ENCODE measurements at places on chromosomes 13 and 19.

DNA sequence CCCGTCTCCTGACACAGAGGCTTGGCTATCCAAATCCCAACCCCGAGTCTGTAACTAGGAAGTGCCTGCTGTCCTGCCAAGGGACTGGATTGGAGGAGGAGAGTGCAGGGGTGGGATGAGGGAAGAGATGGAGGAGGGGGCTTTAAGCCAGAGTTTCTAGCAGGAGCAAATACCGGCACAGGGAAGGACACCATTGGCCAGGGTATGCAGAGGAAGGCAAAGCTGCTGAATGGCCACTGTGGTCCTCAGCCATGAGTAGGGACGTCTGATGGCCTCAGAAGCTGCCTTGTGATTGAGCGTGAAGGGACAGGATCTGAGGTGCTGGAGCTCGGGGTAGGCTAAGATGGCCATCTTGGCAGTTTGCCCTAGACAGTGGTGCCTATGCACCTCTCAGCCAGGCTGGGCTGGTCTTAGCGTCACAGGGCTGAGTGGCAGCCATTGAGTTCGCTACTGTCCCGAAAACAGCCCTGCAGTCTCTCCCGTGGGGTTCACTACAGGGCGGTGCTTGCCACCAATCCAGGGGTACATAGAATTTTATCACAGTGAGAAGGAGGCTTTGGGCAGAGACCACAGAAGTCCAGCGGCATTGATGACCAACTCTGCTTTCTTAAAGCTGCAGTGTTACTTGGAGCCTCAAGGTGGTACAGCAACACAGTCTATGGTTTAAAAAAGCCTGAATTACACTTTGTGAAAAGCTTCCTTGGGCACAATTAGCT is 61.8 kb downstream of the AKAP11 start:
- DNase-seq = peak; percentile 48

DNA sequence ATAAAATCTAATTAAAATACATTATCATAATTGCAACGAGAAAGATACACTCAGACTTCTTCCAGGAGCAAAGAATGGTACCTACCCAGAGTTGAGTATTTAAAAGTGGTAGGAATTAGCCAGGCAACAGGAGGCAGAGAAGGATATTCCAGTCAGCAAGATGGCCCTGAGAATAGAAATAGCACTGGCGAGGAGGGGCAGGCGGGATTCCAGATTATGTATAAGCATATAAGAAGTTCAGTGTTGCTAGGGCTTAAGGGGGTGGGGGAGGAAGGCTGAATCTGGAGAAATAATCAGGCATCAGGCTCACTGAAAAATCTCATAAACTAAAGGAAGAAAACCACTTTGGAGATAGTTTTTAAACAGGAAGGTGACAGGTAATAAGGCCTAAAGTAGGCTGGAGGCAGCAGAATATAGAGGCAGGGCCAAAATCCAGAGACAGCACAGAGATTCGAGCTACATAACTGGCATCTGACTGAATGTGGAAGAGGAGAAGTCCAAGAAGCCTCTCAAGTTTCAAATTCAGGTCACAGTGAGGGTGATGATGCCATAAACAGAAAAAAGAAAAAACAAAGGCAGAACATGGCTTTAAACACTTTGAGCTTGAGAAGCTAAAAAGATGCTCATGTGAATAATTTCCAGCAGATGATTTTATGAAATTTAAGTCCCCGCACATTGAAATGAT is 7.5 kb downstream of the KPNA3 start:
- DNase-seq = no peak

DNA sequence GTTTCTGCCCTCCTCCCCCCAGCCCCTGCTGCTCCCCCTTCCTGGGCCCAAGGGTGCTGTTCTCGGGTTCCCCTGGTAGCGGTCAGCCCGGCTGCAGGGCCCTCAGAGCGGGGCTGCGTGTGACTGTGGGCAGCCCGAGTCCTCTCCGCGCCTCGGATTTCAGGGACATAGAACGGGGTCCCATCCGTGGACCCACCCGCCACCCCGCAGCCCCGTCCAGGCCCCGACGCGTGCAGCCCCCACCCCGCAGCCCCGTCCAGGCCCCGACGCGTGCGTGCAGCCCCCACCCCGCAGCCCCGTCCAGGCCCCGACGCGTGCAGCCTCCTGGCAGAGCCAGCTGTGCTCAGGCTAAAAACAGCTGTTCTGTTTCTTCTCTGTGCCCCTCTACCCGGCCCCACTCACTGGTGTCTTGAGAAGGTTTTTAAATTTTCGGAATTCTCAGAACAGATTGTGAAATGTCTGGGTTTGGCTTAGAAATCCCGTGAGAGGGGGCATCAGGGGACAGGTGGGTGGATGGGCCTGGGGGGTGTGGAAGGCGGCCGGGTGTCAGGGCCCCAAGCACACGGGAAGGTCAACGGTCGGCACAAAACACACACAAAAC is 5.5 kb upstream of the PRTN3 start:
- DNase-seq = no peak

DNA sequence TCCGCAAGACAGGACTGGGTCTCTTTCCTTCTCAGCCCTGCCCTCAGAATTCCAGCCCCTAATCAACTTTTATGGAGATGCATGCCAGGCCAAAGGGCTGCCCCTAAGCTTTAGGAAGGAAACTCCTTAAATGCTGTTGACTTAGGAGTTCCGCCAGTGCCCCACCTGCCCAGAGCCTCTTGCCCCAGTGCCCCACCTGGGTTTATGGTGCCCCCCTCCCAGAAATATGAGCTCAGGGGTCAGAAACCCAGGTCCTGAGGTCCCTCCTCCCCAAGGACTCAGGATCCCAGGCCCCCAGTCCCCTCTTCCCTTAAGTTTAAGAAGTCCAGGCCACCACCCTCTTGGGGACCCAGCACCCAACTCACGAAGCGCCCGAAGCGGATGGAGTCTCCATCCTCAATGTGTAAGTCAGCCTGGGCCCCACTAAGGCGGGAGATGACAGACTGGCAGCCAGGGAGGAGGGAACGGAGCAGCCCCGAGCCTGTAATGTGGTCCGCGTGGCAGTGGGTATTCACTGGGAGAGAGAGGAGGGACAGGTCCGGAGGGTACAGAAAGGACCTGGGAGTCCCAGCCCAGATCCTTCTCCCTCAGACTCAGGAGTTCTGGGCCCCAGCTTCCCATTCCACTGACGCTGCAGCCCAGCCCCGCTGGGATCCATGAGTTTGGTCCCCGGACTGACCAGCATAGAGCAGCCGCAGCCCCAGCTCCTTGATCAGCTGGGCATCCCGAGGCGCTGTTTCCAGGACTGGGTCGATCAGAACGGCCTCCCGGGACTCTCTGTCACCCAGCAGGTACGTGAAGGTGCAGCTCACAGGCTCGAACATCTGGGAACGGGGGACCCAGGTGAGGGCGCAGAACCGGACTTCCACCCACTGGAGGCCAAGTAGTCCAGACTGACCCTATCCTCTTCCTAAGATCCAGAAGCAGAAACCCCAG is 897 bp downstream of the ETHE1 start:
- DNase-seq = no peak

- no peak for DNase-seq
These were observed 59.8 kb downstream of the TRPM4 start for GRCh38 chr19:49217382-49217781.

- no peak for DNase-seq
These were observed 1212.0 kb downstream of the PCDH17 start for GRCh38 chr13:58843567-58843966.

- DNase-seq = no peak
These were observed 127.2 kb downstream of the SOX1 start for GRCh38 chr13:112194167-112194530.

DNA sequence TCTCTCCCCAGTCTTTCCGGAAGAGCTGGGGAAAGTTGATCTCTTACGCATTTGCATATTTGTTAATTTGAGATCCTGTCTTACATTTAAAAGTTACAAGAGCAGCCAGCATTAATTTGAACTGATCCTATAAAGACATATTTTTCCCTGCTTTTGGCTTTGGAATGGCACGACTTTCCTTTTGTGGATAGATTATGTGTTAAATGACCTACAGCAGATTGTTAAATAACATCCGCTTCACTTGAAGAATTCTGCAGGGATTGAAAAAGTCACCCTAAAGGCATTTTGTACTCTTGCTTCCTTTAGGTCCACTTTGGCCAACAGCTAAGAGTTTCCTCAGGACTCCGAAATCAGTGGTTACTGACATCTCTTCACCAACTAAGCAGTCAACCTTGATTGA is 334.0 kb downstream of the TBC1D4 start:
- no peak for DNase-seq

DNA sequence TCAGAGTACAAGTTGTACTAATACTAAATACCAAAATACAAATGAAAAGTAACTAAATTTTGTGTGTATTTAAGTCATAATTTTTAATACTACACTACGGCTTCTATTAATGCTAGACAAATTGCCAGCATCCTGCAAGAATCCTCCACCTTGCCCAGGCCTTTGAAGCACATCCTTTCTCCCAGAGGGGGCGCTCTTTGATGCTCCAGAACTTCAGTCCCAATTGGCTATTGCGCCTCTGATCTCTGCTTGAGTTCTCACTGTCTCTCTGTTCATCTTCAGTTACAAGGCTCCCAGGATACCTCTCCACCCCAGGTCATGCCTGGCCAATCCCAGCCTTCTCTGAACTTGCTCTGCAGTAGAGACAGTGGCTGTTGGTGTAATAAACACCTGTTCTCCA is 141.0 kb downstream of the DCLK1 start:
- no peak for DNase-seq

Data from COR-L47 (cell line).